D721Med (cell line): ENCODE measurements at places on chromosomes 7 and 10.

- no peak for DNase-seq
Measured at GRCh38 chr10:110167149-110167548, 40.3 kb upstream of the MXI1 start.

GRCh38 chr7:74051629-74052410 is 23.8 kb downstream of the ELN start:
- DNase-seq, result no peak

GRCh38 chr10:119550827-119551226 is 8.3 kb upstream of the RGS10 start:
- no peak for DNase-seq

- no peak for DNase-seq
Measured at GRCh38 chr7:131371411-131371810, 43.7 kb downstream of the MKLN1 start.

- DNase-seq, result no peak
Measured at GRCh38 chr7:108326938-108327337, 129.3 kb downstream of the NRCAM start.

GRCh38 chr10:85901599-85901998 is 465.0 kb downstream of the GRID1 start:
- DNase-seq, result no peak

DNA sequence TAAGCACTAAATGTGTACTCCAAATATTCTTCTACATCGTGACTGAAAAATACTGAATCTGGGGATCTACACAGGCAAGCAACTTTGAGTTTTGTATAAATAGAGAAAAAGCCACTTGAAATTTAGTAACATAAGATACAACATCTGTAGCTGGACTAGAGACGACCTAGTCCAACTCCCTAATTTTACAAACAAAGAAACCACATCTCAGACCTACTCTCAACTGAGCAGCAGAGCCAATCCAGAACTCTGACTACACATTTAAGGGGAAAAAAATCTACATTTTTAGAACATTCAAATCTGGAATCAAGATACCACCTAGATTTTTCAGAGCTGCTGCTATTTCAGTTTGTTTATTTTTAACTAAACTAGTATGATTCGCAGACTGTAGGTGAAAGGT is 88.9 kb downstream of the CABCOCO1 start:
- no peak for DNase-seq

DNA sequence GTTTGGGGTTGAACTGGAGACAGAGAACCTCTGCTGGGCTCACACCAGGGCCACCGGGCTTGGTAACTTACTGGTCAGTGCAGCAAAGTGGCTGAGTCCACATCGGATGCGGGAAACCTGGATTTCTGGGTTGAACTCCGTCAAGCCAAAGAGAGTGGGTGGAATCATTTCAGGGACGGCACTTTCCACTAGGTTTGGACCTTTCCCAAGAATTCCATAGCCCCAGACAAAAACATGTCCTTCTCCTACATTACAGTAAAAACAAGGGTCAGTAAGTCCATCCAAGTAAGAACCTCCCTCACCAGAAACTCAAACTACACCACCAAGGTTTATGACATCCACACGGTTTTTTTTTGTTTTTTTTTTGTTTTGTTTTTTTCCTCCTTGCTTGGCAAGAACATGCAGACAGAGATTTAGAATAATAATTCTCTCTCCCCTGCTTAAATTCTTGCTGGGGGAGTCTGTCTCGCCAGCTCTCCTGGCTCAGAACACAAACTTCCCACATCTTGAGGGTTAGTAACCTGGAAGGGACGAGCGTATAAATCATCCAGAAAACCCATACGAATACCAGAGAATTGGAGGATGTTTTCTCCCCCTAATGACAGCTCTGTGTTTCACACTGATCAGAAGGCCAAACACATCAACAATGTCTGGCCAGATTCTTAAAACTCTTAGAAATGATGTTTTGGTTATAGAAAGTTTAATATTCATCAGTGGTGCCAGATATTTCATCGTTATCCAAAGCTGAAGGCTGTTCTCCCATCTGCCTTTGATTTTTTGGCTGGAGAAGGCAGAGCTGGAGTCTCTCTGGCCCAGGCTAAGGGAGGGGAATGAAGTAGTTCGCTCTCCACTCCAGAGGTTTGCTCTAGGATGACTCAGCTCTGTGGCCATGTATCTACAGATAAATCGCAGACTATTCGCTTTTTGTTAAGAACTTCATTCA is 17.5 kb downstream of the RCC1L start:
- no peak for DNase-seq

- no peak for DNase-seq
Measured at GRCh38 chr10:4847561-4848355, 21.8 kb downstream of the AKR1E2 start.

GRCh38 chr7:12573885-12574284 is 3.4 kb downstream of the SCIN start:
- no peak for DNase-seq

DNA sequence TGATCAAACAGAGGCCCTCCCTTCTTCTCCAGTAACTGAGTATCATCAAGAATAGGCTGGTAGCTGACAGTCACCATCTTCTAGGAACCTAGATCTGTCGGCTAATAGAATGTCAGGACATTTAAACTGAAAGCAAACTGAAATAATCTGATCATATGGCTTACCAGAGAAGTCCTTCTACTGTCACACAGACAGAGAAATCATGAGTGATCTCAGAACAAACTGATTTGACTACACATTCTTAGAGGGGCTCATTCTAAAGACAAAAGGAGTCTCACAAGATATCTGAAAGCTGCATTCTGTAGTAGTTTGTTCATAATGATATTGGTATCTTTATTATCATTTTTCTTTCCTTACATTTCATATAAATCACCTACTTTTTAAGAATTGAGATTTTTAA is 130.9 kb upstream of the ADCY1 start:
- DNase-seq, result no peak

DNA sequence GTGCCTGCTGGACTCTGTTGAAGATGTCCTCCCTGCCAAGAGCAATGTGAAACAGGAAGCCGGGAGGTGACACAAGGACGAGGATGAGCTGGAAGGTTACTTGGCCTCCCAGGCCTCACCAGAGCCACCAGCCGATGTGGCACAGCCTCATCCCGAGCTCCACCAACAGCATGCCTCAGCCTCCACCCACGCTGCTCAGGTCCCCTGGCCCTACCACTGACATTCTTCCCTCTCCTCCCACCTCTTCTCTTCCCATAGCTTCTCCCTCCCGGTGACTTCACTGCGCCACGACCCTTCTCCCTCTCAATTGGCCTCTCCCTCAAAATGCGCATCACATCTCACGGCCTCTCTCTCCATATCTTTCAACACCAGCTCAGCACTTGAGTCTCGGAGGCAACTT is 249.9 kb downstream of the SKAP2 start:
- no peak for DNase-seq

- DNase-seq, result no peak
Measured at GRCh38 chr10:36171953-36172940, 530.2 kb upstream of the FZD8 start.

GRCh38 chr7:35699796-35700305 is 4.9 kb upstream of the HERPUD2 start:
- no peak for DNase-seq

DNA sequence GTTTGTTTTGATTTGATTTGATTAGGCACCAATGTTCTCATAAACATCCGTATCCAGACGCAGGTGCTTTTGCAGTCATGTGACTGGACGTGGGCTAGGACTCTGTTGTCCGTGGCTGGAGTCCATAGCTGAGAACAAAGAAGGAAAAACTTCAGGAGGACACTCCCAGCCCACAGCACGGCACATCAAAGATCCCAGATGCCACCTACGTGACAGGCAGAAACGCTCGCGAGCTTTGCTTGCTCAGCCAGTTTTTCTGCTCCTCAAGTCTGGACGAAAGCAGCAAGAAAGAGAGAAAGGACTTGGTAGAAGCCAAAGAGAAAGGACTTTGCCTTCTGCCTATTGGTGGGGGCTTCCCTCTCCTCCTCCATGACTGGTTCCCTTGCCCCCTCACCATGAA is 6.9 kb upstream of the ZKSCAN1 start:
- DNase-seq, result no peak

DNA sequence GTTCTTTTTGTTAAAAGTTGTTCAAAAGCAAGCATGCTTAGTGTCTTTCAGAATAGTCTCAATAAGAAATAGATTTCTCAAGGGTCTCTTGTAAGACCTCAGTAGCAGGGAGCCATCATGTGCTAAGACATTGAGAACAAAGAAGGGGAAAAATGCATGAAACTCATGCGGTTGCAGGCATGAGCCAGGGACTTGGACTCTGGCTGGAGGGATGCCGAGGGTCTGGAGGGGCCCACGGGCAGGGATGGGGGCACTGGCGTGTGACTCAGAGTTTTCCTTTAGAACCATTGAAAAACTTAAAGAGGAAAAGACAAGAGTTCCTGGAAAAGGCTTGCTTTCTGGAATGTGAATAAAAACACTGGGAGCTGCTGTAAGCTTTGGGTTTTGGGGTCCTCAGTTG is 253.3 kb downstream of the CCDC3 start:
- DNase-seq, result no peak

DNA sequence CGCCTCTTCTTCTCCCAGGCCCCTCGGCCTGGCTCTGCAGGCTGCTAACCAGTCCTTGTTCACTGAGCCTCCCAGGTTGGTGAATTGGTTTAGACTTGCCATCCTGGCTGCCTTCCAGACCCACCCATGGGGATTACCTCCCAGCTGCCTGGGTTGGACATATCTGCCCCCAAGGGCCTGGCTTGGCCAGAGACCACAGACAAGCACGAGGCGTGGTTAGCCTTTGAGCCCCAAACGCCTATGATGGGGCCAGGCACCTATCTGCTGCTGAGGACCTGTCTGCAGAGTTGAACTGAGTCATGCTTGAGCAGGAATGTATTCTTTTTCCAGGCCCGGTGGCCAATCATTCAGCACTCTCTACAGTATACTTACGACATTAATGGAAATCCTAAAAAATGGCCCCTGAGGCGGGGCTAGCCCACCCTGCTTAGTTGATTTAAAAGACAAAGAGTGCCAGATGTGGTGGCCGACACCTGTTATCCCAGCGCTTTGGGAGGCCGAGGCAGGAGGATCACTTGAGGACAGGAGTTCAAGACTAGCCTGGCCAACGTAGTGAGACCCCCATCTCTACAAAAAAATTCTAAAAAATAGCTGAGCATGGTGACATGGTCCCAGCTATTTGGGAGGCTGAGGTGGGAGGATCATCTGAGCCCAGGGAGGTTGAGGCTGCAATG is 361.5 kb downstream of the FRMD4A start:
- DNase-seq, result no peak
